NCI-H69 (cell line): ENCODE measurements at places on chromosomes 7 and 10.

GRCh38 chr7:41954976-41955375 is 252.1 kb upstream of the INHBA start:
- no peak for DNase-seq

- DNase-seq: no peak
Measured at GRCh38 chr10:91617072-91617609, 15.7 kb downstream of the PPP1R3C start.

DNA sequence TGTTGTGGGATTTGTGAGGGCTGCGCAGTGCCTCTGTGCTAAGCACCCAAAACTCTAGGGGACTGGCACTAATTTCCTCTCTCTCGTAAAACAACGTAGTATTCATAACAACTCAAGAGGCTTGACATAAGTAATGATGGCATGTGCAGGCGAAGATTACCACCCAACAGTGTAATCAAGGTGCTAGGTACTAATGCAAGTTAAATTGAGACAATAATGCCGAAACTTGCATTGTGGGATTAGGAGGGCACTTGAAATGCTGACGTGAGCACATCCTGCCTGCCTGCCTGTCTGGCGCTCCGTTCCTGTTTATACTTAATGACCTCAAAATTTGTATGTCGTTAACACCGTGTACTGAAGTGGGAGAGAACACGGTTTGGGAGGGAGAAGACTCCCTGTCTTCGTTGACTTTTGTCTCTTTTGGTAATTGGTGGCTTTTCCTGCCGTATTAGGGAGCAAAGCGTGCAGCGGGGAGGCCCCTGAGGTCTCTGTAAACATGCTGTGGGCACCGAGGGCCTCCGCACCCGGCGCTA is 139.0 kb downstream of the MGMT start:
- peak; percentile 3 for DNase-seq

DNA sequence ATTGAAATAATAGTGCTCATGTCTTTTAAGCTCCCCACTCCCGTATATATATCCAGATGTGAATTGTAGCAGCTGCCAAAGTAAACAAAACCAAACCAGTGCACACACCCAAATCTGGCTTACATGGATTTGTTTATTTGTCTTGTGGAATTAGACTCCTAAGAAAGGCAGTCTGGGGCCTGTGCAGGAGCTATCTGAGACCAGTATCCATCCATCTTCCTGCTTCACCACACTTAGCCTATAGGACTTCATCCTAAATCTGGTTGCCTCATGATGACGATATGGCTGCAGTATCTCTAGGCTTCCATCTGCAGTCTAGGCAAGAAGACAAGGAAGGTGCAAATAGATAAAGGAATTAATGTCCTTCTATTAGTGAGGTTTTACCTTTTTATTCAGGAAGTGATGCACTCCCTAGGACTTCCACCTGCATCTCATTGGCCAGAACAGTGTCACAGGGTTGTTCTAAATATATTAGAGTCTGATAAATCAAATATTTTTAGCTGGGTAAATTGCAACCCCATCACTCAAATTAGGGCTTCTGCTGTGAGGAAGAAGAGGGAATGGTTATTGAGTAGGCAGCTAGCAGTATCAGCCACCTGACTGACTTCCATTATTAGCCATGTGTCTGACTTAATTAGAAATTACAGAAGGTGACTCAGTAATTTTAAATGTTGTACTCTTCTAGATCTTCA is 6.0 kb downstream of the WIPF3 start:
- DNase-seq: peak; percentile 47

DNA sequence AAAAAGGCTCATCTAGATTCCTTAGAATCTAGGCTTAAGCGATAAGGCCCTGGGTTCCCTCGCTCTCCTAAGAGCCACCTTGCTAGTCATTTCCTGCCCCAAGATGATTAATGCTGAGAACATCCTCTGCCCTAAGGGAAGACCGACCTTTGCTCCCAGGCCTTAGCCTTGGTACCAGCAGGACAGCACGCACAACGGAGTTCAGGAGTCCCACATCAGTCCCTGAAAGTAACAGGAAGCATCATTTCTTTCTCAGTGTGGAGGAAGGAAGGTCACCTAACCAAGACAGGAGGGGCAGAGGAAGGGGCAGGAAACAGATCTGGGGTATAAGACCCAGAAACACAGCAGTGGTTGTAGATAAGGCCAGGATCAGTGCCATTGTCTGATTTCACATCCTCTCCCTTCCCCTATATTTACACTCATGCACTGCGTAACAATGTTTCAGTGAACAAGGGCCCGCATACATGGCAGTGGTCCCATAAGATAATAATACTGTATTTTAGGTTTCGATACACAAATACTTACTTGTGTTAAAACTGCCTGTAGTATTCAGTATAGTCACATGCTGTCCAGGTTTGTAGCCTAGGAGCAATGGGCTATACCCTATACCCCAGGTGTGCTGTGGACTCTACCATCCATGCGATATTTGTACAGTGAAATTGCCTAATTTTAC is 8.1 kb upstream of the FAM107B start:
- no peak for DNase-seq

- peak; percentile 83 for DNase-seq
Measured at GRCh38 chr7:124681946-124682345, 83.6 kb downstream of the GPR37 start.

DNA sequence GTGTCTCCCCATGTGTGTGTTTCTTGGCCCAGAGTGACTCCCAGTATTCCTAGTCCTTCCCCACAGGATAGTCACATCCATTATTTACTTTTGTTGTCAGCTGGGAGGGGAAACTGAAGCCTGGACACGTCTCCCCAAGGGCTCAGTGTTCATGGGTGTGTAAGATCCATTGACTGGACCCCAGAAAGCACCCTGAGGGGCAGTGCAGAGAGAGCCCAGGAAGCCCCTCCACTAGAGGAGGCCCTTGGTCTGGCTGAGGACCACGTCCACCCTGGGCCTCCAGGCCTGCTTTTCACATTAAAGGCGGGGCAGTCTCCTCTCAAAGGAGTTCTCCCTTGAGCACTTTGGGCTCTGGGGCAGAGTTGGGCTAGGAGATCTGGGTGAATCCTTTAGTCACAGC is 21.3 kb downstream of the ZNF783 start:
- no peak for DNase-seq

- no peak for DNase-seq
Measured at GRCh38 chr10:55630491-55631056, 730.5 kb downstream of the ZWINT start.

DNA sequence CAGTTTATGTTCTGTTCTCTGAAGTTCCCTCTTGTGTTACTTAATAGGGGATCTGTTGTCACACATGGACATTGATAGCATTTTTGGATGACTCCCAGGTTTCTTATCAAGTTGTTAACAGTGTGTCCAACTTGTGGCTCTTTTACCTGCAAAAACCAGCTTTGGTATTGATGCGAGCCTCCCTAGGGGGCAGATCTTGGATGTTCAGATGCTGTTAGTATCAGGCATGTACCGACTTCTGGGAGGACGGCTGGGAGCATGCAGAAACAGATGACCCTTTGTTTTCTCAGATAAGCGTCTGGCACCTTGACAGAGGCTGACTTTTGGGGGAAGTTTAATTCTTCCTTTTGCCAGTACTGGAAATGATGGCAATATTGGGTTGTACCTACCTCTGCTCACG is 2.2 kb downstream of the PLPP4 start:
- DNase-seq: peak; percentile 37

DNA sequence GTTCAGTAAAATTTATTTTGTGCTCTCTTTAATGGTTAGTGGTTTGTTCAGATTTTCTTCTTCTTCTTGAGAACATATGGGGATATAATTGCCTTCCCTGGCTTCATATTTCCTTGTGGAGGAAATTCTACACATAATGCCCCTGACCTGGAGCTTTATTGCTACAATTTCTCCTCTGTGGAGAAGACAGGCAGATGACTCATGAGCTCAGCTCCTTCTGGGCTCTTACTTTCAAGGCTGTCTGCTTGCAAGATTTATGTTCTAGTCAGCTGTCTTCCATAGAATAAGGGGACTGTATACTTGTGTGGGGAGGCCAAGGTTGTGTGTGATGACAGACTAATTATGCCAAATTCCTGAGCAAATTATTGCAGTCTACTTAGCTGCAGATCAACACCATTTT is 1.6 kb downstream of the LRRD1 start:
- peak; percentile 81 for DNase-seq

GRCh38 chr10:84654671-84655070 is 326.3 kb downstream of the CCSER2 start:
- peak; percentile 64 for DNase-seq

- peak; percentile 56 for DNase-seq
Measured at GRCh38 chr7:82818171-82818570, 344.5 kb downstream of the PCLO start.
